Stimulated activated CD8-positive, alpha-beta memory T cell treated with anti-CD3 and anti-CD28 coated beads, Interleukin-4, amount 100 ng/mL, for 48 hours (primary cell): ENCODE measurements at places on chromosomes 4 and X.

DNA sequence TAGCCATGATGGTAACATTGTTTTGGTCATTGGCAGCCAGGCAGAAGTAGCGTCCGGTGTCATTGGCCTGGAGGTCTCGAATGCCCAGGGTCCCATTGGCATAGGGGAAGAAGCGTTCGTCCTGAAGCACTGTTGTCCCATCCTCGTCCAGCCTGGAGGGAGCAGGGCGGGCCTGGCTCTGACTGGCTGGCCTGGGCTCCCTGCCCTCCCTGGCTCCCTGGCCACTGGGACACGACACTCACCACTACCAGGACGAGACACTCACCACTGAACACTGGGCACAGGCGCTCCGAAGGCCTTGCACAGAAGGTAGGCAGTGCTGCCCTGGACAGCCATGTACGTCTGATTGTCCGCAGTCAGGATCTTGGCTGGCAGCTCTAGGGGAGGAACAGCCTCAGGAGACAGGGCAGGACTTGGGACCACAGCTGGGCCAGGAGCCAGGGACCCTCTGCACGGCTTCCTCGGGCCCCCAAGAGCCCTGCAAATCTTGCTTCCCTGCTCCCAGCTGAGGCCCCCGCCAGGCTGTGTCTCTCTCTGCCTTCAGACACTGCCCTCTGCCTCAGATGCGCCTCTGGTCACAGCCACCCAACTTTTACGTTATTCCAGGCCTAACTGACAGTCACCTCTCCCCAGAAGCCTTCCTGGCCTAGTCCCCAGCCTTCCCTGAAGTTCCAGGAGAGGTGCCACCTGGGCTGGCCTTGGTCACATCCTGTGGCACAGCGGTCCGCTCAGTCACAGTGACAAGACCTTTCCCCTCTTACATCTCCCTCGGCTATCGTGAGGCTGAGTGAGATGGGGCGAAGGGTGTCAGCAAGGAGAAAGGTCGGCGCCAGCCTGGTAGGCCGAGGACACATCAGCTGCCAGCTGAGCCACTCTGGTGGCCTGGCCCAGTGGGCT is 17.1 kb downstream of the L1CAM start:
- DNase-seq, result no peak

DNA sequence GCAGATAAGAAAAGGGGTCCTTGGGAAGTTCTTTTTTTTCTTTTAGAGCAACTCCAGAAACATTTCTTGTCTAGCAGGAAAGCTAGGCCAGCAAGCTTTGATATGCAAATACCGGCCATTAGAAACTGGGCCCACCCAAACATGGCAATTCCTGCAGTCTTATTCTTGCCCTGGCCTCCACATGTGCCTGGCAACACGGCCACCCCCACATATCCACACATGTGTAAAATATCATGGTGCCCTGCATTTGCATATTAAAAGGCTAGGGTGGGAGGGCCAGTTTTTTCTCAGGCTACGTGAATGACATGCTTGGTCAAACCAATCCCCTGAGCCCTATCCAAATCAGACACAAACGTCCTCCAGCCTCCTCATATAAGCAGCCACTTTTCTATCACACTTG is 171.7 kb upstream of the ZCCHC13 start:
- no peak for DNase-seq

- DNase-seq, result no peak
Measured at GRCh38 chr4:86380181-86380724, 20.4 kb upstream of the MAPK10 start.

DNA sequence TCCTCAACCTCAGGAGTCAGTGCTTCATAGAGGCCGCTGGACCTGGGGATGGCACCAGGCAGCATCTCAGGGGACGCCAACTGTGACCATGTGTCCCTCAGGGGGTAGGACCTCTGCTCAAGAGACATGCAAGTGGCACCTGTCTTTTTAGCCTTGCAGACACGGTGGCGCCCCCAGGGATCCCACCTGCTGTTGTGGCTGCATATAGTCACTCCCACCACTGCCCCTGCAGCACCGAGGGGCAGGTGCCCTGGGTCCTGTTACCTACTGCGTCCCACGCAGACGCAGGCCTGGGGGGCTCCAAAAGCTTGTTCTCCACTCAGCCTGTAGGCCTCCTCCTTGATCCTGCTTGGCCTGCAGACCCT is 2.5 kb downstream of the MYL5 start:
- DNase-seq, result no peak

GRCh38 chr4:108596344-108596743 is 24.0 kb upstream of the RPL34 start:
- DNase-seq, result no peak
